ENCODE measurements at places on chromosomes 4 and X.

- no peak for DNase-seq
Observed at GRCh38 chrX:65643531-65644052, 23.9 kb upstream of the MSN start.

DNA sequence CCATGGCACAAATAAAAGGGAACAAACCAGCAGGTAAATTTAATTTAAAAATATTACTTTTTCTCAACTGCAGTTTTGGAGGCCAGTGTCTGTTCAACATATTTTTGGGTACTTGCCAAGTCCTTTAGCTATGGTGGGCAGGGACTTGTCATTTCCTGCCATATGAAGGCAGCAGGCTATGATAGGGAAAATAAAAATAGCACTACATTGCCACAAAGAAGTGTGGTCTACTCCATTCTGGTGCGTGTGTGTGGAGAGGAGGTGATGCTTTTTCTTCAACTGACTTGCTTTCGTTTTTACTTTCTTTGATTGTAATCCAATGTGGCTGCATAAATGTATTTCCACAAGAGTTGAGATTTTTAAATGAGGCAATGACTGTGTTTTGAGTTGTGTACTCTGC, 17.2 kb downstream of the GPR174 start:
- no peak for DNase-seq

GRCh38 chr4:182786991-182787390, 130.2 kb downstream of the DCTD start:
- no peak for DNase-seq

- peak; percentile 1 for DNase-seq
Observed at GRCh38 chr4:148415500-148415899, 26.7 kb downstream of the NR3C2 start.

DNA sequence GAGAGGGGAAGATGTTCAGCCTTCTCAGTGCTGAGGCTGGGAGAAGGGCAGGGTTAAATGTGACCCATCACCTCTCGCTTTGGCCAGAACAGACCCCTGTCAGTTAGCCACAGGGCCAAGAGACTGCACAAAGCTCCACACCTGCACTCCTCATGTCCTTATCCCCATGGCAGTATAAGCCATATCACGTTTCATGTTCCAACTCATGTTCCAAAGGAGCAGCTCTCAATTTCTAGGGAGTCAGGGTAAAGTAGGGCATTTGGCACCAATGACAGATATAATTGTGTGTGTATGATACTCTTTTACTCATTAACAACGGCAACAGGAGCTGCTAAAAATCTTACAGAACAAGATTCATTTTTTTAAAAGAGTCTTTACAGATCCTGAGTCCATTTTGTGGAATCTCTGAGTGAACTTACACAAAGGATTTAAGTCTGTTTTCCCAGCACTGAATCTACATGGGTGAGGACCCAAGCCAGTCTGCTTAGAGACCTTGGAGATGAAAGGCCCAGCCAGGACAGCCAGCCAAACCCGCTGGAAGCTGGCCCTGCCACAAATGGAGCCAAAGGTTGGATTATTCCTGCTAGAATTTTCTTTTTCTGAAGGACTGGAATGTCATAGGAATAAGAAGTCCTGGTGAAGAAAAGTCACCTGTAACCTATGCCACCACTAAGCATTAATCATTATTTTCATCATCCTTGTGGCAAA, 129.1 kb upstream of the SMAD1 start:
- DNase-seq = no peak

GRCh38 chr4:152979731-152980330, 43.7 kb downstream of the FHDC1 start:
- DNase-seq = no peak

DNA sequence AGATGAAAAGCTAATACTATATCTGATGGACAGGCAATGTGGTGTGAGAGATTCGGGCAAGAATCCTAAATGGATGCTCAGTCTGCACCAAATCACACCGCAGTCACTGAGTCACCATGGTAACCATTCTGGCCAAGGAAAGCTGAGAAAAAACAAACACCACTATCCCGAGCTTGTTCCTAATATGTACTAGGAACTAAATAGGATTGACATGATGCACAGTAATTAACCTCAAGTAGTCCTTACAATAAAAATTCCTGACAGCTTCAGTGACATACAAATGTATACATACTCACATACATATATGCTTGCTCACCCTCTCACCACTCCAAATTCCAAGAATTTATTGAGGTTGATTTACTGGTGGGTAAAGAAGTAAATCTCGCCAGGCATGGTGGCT, 1.1 kb upstream of the RAB40A start:
- DNase-seq = no peak

- no peak for DNase-seq
Observed at GRCh38 chr4:2484993-2485392, 16.1 kb downstream of the RNF4 start.

GRCh38 chrX:107625739-107626138, 2.6 kb upstream of the PRPS1 start:
- DNase-seq = no peak

- DNase-seq = no peak
Observed at GRCh38 chrX:109441266-109441665, 40.6 kb downstream of the GUCY2F start.

DNA sequence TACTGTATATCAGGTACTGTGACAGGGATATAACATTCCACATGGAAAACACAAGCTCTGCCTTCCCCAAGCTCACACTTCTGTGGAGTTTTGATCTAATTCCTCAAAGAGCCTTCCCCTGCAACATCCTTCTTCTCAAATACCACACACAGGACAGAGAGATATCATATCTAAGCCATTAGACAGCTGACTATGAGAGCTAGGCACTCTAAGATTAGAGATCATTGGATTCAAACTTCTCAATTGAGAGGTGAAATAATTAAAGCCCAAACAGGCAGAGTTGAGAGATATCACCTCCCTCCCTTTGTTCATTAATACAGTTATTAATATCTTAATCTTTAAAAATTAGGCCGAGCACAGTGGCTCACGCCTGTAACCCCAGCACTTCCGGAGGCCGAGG, 25.0 kb downstream of the TEC start:
- no peak for DNase-seq

DNA sequence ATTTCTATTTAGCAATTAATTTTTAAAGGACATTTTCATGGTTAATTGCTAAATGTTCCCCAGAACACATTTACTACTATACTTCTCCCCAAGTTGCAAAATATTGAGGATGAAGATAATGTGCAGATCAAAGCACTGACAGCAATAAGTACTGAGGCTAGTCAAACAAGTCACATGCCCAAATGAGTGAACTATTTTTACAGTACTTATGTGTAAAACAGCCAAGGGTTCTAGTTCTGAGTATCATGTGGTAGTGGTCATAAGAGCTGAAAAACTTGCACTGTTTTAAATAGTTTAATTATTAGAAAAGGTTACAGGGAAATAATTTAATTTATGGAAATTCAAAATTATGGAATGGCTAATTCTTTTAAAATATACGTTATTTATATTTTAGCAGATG, 3.8 kb downstream of the GALNTL6 start:
- DNase-seq = no peak

GRCh38 chrX:9880870-9881269, 86.3 kb upstream of the CLDN34 start:
- DNase-seq = no peak

GRCh38 chr4:71814433-71814832, 30.6 kb upstream of the GC start:
- DNase-seq = no peak
